Aorta (tissue), 5 donors: ENCODE measurements at places on chromosomes 6 and 20. TPM values are rescaled to one million over a fixed set of nuclear protein-coding genes. Genes with fewer than 3 reads are reported as not detected.

DNA sequence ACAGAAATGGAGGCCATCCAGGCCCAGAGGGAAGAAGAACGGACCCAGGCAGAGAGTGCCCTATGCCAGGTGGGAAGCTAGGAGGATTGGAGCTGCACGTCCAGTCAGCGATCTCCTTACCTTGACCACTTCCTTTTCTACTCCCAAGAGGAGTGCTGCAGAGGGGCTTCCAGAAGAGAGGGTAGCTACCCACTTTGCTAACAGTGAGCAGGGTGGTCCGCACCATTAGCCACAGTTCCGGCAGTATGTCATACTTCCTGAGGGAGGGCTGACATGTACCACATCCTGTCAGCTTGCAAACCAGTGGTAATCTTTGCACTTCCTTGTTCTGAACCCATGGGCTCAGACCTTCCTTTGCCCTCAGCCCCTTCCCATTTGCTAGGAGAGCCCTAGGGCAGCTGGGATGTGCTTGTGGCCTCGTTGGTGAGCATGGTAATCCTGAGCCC, 35.4 kb downstream of the CEP250 start:
- DNase-seq, result peak; percentile 54
- H3K27ac ChIP-seq, result no peak overlapping the region
- H3K36me3 ChIP-seq, result peaks cover 7% of the 10 kb centered on the region
- H3K4me1 ChIP-seq, result no peaks in the 10 kb centered on the region

GRCh38 chr6:16969699-16970655, 131.9 kb upstream of the STMND1 start:
- H3K36me3 ChIP-seq, result no peaks in the 10 kb centered on the region
- peaks cover 1% of the 10 kb centered on the region for H3K27me3 ChIP-seq
- H3K4me1 ChIP-seq, result no peaks in the 10 kb centered on the region
- no peak for DNase-seq
- H3K27ac ChIP-seq, result no peak overlapping the region
- H3K4me3 ChIP-seq, result no peak overlapping the region

Gene SOX18
- total RNA-seq, result 43.2 TPM

Gene THBS2
- total RNA-seq, result 700 TPM

DNA sequence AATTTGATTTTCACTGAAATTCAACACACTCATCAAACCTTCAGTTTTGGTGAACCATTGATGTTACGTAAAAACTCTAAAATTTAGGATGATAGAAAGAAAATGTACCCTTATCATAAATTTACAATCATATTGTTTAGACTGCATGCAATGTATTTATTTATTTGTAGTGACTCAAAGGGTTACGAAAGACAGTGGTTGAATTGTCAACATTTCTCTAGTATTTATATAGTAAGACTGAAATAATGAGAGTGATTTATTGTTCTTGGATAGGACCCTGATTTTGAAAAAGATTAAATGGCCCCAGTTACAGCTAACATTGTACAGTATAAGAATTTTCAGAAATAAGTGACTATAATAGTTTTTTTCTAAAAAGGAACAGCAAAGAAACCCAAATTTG, 591.5 kb downstream of the RFPL4B start:
- no peak overlapping the region for H3K4me3 ChIP-seq
- DNase-seq, result no peak
- no peaks in the 10 kb centered on the region for H3K36me3 ChIP-seq
- no peak overlapping the region for H3K27ac ChIP-seq
- no peaks in the 10 kb centered on the region for H3K27me3 ChIP-seq
- no peaks in the 10 kb centered on the region for H3K4me1 ChIP-seq

Gene TNFRSF6B
- total RNA-seq, result 11.5 TPM

GRCh38 chr20:60306551-60306950, 348.3 kb downstream of the CDH26 start:
- DNase-seq, result no peak
- no peaks in the 10 kb centered on the region for H3K36me3 ChIP-seq
- H3K27me3 ChIP-seq, result no peaks in the 10 kb centered on the region
- H3K27ac ChIP-seq, result no peak overlapping the region
- H3K4me3 ChIP-seq, result no peak overlapping the region
- no peaks in the 10 kb centered on the region for H3K4me1 ChIP-seq

DNA sequence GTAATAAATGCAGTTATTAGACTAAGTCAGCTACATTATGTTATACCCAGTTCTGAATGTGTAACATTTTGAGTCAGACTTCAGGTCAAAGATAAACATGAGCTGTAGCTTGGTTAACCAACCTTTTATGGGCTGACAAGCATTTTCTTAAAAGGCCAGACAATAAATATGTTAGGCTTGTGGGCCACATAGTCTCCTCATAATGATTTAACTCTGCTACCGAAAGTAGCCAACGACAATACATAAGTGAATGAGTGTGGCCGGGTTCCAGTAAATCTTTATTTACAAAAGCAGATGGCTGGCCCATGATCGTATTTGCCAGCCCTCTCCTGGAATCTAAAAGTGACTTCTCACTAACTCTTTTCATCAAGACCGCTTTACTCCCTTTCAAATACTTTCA, 49.9 kb downstream of the ATG5 start:
- no peaks in the 10 kb centered on the region for H3K27me3 ChIP-seq
- no peaks in the 10 kb centered on the region for H3K36me3 ChIP-seq
- no peak for DNase-seq
- no peaks in the 10 kb centered on the region for H3K4me1 ChIP-seq
- no peak overlapping the region for H3K27ac ChIP-seq

DNA sequence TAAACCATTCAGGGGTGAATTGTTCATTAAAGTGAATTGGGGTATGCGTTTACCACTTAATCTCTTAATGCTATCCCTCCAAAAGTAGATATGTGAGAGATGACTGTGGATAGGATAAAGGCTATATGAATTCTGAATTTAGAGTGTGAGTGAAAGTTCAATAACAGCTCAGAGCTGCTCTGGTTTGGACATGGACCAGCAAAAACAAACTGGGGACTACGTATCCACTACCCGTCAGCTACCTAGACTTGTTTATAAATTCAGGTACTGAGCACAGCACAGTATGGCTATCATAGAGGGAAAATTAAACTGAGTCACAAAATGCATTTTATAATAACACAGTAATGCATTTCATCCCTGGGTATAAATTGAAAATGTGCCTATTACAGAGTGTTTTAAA, 44.4 kb downstream of the HDDC2 start:
- H3K27me3 ChIP-seq, result no peaks in the 10 kb centered on the region
- DNase-seq, result no peak
- H3K4me3 ChIP-seq, result no peak overlapping the region
- peaks cover 6% of the 10 kb centered on the region for H3K4me1 ChIP-seq
- H3K36me3 ChIP-seq, result no peaks in the 10 kb centered on the region

Gene MAN1A1
- 57.8 TPM for total RNA-seq

Gene TASP1
- 74.6 TPM for total RNA-seq

Gene NR2E1
- total RNA-seq, result not detected

Gene TCP11
- total RNA-seq, result 0.36 TPM

Gene AVP
- total RNA-seq, result not detected

DNA sequence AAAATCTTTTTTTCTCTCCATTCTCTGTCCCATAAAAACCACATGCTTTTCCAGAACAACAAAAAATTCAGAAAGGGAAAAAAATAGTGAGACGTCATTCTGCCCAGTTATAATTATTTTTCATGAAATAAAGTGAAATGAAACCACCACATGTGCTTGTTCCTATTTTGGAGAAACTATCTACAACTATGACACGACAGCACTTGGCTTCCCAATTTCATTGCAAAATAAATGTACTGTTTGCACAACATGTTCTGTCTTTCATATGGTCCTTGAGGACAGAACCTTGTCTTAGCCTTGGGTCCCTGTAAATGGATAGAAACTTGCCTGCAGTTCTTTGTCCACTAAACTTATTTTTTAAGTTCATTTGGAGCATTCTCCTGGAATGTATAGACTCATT, 5.6 kb upstream of the MAN1A1 start:
- H3K36me3 ChIP-seq, result no peaks in the 10 kb centered on the region
- no peak for DNase-seq
- no peaks in the 10 kb centered on the region for H3K27me3 ChIP-seq

Gene RCAN2
- 87.3 TPM for total RNA-seq

Gene FOXS1
- total RNA-seq, result 20.2 TPM

GRCh38 chr20:41370176-41370575, 3.6 kb upstream of the EMILIN3 start:
- H3K27me3 ChIP-seq, result no peaks in the 10 kb centered on the region
- no peak overlapping the region for H3K4me3 ChIP-seq
- no peak for DNase-seq
- no peaks in the 10 kb centered on the region for H3K36me3 ChIP-seq
- H3K4me1 ChIP-seq, result no peaks in the 10 kb centered on the region

- H3K4me3 ChIP-seq, result no peak overlapping the region
- no peak for DNase-seq
- H3K27ac ChIP-seq, result no peak overlapping the region
- H3K4me1 ChIP-seq, result no peaks in the 10 kb centered on the region
Measured at GRCh38 chr6:45493761-45494160, 116.0 kb upstream of the SUPT3H start.

DNA sequence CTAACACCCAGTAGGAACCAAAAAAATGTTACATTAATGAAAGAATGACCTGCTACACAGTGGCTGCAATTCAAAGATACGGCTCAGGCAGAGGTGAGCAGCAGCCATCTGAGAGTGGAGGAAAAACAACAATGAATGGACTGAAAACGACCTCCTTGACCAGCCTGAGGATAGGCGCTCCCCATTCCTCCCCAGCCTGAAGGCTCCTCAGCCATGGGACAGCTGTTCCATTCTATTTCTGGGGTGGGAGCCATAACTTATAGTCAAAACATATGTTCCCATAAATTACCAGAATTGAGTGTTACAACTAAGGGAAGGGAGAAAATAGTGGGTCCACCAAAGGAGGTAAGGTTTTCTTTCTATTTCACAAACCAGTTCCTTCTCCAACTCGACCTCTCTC, 27.2 kb downstream of the FYN start:
- H3K27ac ChIP-seq, result no peak overlapping the region
- DNase-seq, result no peak
- H3K27me3 ChIP-seq, result no peaks in the 10 kb centered on the region

Gene RIPK1
- 23.1 TPM for total RNA-seq

DNA sequence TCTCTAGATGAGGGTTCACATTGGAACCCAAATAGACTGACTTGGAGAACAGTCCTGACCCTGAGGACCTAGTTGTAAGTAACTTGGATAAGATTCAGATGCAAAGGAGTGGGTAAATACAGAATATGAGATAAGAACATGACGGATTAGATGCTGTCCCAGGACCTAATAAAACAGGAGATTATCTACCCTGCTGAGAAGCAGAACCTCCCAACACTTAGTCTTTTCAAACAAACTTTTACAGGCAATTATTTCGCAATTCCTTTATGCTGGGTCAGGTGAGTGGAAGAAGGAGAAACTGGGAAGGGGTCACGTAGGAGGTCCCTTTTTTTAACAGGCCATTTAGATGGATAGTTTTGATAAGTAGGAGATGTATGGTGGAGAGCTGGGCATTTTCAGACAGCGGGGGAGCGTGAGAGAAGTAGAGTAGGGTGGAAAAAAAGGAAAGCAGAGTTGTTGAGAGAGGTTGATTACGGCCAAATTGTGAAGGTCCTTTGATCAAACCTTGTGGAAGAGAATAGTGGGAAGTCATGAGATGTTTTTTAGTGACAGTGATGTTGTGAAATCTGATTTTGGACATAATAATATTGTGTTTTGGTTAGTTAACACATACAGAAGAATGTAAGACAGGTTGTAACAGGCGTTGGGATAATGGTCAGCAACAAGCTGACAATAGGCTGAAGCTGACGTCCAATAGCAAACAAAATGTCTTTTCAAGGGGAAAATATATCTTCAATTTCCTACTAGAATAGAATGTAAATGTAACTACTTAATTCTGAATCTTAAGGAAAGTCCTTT, 32.8 kb downstream of the FAM83B start:
- no peaks in the 10 kb centered on the region for H3K36me3 ChIP-seq
- no peak for DNase-seq
- no peaks in the 10 kb centered on the region for H3K4me1 ChIP-seq
- H3K4me3 ChIP-seq, result no peak overlapping the region
- H3K27ac ChIP-seq, result no peak overlapping the region

Gene ZBTB12
- total RNA-seq, result 4.9 TPM

DNA sequence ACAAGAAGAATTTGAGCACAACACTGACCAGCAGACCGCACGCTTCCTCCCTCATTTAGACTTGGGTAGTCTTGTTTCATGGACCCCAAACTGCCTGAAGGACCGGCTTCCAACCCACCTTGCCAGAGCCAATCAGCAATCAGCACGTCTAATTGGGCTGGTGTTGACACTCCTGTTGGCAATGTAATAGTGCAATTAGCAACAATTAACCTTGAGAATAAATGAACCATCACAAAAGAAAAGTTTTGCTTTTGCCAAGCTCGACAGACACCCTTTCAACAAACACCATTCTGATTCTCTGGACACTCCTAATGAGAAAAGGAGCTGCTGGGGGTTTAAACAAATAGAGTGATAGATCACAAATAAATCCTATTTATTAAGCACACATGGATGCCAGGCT, 61.0 kb downstream of the EDN3 start:
- no peak overlapping the region for H3K4me3 ChIP-seq
- H3K36me3 ChIP-seq, result no peaks in the 10 kb centered on the region
- DNase-seq, result no peak
- no peaks in the 10 kb centered on the region for H3K4me1 ChIP-seq

GRCh38 chr20:46361381-46361780, 45.0 kb downstream of the ELMO2 start:
- no peaks in the 10 kb centered on the region for H3K27me3 ChIP-seq
- H3K27ac ChIP-seq, result no peak overlapping the region
- H3K4me3 ChIP-seq, result no peak overlapping the region
- peaks cover 1% of the 10 kb centered on the region for H3K36me3 ChIP-seq
- no peaks in the 10 kb centered on the region for H3K4me1 ChIP-seq

- DNase-seq, result peak; percentile 77
- no peaks in the 10 kb centered on the region for H3K4me1 ChIP-seq
- no peak overlapping the region for H3K27ac ChIP-seq
Measured at GRCh38 chr6:139323511-139324300, 31.9 kb upstream of the TXLNB start.

DNA sequence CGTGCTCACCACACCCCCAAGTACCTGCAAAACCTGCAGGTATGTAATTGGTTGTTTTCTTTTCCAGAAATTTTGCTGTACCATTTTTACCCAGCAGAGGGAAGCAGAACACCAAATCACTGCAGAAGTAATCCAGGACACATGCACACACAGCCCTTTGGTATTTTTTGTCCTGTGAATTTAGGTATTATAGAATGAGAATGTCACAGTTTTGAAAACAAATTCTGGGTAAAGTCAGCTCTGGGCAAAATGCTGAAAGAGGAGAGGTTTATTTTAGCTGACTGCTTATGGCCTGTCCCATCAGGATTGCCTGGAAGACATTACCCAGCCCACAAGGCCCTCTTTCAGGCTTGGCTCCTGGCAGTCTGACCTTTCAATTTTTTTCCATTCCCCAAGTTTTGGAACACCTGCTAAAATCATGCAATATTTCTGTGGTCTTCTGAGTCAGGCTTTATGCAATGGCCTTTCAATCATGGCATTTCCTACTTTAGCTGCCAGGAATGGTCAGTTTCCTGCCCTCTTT, 3.5 kb upstream of the EFHC1 start:
- H3K27ac ChIP-seq, result peak overlapping the region; percentile 56
- no peaks in the 10 kb centered on the region for H3K4me1 ChIP-seq
- no peaks in the 10 kb centered on the region for H3K27me3 ChIP-seq
- no peaks in the 10 kb centered on the region for H3K36me3 ChIP-seq

Gene TRIM40
- total RNA-seq, result not detected

Gene FOXP4
- 36.2 TPM for total RNA-seq

- H3K27ac ChIP-seq, result no peak overlapping the region
- H3K27me3 ChIP-seq, result no peaks in the 10 kb centered on the region
- H3K4me3 ChIP-seq, result no peak overlapping the region
- H3K4me1 ChIP-seq, result no peaks in the 10 kb centered on the region
- no peaks in the 10 kb centered on the region for H3K36me3 ChIP-seq
Measured at GRCh38 chr6:98107801-98108200, 726.6 kb upstream of the POU3F2 start.

Gene BPIFB1
- total RNA-seq, result not detected

Gene CST2
- total RNA-seq, result not detected

Gene FAXC
- 4.4 TPM for total RNA-seq

Gene TREM1
- total RNA-seq, result 6.2 TPM
